ENCODE measurements at places on chromosomes 5 and 9. TPM values are rescaled to one million over a fixed set of nuclear protein-coding genes. Genes with fewer than 3 reads are reported as not detected.

DNA sequence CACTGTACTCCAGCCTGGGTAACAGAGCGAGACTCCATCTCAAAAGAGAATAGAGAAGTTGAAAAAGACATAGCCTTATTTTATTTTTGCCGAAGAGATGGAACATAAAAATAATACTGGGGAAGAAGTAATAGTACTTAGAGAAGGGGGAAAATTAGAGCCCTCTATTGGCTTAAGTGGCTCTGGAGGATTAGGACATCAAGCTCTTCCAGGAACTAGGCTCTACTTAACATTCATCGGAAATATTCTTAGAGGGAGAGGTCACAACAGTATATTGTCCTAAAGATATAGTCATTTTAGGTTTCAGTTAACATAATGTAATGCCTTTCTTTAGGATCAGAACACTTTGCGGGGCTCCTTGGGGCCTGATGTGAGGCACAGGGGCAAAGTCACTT lies 86.0 kb upstream of the PLPP1 start:
- no peak for DNase-seq

GRCh38 chr9:132862533-132862932 lies 15.6 kb downstream of the AK8 start:
- no peak for DNase-seq

The ENTPD2 gene
- not detected for total RNA-seq

- no peak for DNase-seq
Measured at GRCh38 chr9:11992866-11993265, 700.3 kb upstream of the TYRP1 start.

- DNase-seq = no peak
Measured at GRCh38 chr9:126700296-126700695, 86.6 kb downstream of the LMX1B start.

GRCh38 chr9:21153336-21154017 lies 11.8 kb upstream of the IFNW1 start:
- no peak for DNase-seq

The RGMB gene
- total RNA-seq = 24.9 TPM

GRCh38 chr9:129121483-129121882 lies 10.3 kb downstream of the PTPA start:
- no peak for DNase-seq

DNA sequence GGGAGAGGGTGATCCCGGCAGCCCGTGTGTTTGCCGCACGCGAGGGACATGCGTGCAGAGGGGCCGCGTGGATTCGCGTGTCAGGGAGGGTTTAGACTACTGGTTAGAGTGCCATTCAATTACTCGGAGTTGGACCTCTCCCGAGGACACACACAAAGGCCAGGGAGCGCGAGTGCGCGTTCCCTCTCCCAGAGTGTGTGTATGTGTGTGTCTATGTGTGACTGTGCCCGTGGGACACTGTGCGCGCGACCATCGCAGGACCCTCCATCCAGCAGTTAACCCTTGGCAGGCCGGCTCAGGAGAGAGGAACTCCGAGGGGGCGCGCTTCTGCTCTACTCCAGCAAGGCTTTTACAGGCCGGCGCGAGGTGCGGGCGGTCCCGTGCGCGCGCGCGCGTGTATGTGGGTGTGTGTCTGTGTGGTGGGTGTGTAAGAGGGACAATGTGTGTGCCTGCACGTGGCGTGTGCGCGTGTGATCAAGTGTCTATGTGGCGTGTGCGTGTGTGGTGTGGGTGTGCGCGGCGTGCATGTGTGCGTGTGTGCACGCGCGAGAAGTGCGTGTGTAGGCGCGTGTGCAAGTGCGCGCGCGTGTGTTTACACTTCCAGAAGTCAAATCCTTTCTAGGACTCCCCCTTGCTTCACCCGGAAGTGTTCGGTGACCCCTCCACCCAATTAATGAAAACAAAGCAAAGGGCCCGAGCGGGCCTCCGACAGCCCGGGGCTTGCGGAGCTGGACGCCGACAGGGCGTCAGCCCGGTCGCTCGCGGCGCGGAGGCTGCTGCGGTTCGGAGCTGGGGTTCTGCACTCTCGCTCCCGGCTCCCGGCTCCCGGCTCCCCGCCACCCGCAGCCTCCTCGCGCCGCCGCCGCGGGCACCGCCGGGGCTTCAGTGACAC lies 75.3 kb upstream of the TBCA start:
- DNase-seq = no peak

The CARTPT gene
- not detected for total RNA-seq

DNA sequence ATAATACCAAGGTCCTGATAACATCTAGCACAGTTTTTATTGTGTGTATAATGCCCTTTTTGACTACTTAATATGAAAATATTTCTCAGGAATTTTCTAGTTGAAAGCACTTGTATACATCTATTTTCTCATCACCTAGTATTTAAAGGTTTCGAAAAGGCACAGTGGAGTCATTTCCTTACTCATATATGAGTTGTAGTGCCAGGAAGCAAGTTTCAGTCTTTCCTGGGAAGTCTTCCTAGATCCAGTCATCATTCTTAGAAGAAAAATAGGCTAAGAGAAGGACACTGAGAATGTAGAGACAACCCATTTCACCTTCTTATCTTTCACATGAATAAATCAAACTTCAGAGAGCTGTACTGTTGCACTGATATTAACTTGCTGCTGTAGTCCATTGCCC lies 70.2 kb downstream of the SLC25A46 start:
- DNase-seq = no peak

DNA sequence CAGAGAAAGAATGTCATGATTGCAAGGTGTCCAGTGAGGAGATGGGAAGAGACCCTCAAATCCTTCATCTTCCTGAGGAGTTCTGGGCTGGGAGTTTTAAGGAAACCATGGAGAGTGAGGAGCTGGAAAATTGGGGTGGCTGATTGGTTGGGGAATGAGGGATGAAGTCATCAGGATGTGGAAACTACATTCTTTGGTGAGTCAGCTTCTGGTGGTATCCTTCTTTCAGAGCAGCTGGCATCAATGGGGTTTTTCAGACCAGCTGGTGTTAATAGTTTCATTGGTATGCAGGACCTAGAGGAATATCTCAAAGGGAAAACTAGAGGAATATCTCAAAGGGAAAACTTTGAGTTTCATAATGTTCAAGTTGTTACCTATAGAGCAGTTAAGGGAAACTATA lies 45.2 kb downstream of the RNF180 start:
- DNase-seq = no peak

- DNase-seq = no peak
Measured at GRCh38 chr9:16315720-16316119, 554.8 kb downstream of the BNC2 start.

The SLCO6A1 gene
- not detected for total RNA-seq

DNA sequence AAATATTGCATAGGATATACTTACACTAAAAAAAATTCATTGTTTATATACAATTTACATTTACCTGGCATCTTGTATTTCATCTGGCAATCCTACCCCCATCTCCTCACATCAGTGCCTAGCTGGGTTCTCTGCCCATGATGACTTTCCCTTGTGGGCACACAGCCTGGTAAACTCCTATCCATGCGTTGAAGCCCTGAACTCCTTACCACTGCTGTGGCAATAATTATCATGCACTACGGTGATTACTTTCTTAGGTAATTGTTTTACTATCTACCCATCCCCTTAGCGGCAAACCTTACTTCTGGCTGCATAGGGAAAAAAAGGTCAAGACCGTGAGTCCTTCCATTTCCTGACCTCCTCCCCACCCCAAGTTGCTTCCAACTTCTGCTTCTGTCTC lies 63.6 kb upstream of the DAB2IP start:
- no peak for DNase-seq

DNA sequence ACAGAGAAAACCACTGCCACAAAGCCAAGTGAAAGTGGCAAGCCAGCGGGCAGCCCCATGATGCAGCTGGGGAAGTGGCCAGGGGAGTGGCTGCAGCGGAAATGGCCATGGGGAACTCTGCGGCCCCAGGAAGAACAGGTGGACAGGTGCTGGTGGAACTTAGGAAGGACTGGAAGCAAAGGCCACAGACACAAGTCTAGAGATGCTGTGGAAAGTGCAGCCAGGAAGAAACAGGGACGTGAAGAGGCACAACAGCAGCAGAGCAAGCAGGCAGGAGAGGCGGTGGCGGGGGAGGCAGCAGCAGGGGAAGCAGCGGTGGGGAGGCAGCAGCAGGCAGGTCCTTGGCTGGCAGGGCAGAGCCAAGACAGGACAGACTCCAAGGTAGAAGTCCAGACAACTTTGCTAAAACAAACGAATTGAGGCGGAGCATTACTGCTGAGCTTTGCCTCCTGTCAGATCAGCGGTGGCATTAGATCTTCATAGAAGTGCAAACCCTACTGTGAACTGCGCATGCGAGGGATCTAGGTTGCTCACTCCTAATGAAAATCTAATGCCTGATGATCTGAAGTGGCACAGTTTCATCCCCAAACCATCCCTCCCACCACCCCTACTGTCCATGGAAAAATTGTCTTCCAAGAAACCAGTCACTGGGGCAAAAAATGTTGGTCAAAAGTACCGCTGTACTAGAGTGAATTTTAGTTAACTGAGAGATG lies 11.8 kb downstream of the SURF6 start:
- DNase-seq = no peak

The GFI1B gene
- total RNA-seq = not detected

DNA sequence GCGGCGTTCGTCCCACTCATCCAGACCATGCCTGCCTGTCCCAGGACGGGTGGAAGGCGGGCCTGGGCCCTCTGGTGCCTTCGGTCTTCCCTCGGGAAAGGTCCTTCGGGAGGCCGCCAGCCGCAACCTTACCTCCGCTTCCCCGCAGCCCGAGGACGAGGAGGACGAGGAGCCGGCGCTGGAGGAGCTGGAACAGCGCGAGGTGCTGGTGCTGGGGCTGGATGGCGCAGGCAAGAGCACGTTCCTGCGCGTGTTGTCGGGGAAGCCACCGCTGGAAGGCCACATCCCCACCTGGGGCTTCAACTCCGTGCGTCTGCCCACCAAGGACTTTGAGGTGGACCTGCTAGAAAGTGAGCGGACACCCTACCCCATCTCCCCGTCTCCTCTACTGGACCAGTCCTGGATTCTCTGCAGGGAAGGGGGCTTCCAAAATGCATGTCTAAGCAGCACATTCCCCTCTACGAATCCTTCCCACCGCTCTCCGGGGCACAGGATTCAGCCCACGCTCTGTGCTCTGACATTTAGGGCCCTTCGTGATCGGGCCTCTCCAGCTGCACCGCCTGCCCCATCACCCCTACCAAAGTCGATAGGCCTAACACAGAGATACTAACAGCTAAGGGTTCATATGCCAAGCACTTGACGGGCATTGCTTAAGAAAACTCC lies 1.1 kb downstream of the ARL10 start:
- DNase-seq = no peak

DNA sequence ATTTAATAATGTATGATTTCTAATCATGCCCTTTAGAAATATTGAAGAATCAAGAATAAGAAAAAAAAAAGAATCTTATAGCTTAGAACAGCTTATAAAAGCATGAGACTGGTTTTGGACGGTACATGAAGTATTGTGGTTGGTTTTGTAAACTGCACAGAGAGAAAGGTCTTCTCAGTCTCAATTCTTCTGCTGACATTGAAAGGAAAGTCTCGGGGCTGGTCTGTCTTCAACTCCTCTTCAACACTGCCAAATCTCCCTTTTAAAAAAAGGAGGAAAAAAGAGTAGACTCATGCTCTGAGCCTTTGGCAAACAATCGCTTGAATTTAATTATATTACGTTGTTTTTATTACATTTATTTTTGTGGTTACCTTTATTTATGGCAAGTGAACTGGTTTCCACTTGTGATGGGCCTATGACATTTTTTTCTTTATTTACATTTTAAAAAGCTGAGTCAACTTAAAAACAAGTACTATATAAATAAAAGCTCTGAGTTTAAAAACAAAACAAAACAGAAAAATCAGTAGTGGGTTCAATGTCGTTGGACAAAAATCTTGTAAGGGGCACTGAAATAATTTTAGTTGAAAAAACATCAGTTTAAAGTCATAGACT lies 32.8 kb upstream of the EBF1 start:
- no peak for DNase-seq

GRCh38 chr5:132681476-132681831 lies 7.7 kb downstream of the IL4 start:
- DNase-seq = no peak

DNA sequence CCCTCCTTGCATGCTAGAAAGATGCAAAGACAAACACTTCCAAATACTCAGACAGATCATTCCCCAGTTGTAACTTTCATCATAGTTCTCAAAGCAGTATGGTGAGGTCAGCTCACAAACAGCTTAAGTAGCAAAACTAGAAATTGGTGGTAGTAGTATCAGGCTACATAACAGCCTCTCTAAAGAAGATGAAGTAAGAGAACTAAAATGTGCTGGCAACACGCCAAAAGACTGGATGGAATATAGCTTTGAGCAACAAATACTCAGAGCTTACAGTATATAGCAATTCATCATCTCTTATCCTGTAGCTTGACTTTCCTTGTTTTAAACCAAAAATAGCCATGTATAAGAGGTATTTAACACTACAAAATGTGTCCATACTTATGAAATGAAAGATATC lies 7.5 kb downstream of the PFDN1 start:
- DNase-seq = peak; percentile 48

The C1QTNF2 gene
- not detected for total RNA-seq

The INSL4 gene
- total RNA-seq = 3.3 TPM

- no peak for DNase-seq
Measured at GRCh38 chr5:139862313-139862712, 66.7 kb downstream of the PSD2 start.

DNA sequence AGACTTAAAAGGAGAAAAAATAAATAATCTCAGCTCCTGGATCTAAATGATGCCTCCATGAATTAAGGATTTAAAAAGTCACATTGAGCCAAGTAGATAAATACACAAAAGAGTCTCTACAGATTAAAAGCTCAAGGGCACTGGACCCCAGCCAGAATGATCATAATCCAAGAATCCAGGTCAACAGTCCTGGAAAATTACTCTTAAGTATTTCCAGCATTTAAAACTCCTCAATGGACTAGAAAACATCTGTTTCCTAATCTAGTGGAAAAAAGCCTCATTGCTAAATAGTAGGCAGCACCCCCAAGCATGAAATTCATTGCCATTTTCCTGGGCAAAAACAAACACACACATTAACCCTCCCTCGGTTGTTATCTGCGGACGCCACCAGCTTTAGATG lies 96.8 kb downstream of the FRMD3 start:
- DNase-seq = no peak

The RNF145 gene
- total RNA-seq = 39.9 TPM

GRCh38 chr9:107213080-107213479 lies 70.0 kb upstream of the RAD23B start:
- no peak for DNase-seq

The ANKRD34B gene
- not detected for total RNA-seq

GRCh38 chr5:26553079-26553478 lies 485.3 kb downstream of the CDH9 start:
- DNase-seq = peak; percentile 23

The HSD17B4 gene
- 170 TPM for total RNA-seq

The CEL gene
- 0.26 TPM for total RNA-seq

DNA sequence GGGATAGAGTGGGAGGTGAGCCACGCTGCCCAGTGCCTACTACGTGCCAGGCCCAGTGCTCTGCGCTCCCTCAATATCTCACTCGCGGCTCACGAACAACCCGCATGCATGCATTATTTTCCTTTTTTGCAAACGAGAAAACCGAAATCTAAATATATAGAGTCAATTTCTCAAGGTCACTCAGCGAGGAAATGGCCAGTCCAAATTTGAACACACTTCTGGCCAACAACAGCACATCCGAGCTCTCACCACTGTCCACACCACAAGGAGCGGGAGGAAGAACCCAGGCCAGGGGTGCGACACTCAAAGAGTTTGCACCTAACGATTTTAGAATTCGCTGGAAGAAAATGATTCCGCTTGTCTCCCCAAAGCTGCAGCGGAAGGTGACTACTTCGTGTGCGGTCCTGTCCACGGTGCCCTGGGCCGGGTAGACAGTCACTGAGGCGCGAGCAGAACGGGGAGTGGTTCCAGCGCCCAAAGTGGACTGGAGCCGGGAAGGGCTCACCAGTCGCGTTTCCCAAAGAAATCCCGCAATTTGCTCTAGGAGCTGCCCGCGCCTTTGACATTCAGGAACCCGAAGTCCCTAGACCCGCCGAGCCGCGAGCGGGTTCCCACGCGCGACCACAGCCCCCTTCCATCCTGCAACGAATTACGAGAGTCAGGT lies 1.1 kb upstream of the TLX3 start:
- no peak for DNase-seq
